NCI-H1092 (cell line): ENCODE measurements at places on chromosomes 11 and 22.

GRCh38 chr11:113690619-113691569, 15.2 kb downstream of the TMPRSS5 start:
- DNase-seq = no peak

DNA sequence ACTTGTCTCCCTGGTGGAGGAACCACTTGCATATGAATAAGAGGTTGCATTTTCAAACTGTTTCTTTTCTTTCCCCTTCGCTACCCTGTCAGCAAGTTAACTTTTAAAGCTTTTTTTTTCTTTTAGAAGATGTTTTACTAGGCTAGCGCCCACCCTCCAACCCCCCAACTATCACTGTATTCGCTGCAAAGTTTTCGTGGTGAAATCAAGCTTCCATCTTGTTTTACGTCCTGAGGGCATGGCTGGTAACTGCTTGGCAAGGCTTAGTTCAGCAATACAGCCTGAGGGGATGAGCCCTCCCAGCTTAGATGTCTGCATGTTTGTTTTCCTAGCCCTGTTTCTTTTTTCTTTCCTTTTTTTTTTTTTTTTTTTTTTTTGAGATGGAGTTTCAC, 1359.3 kb downstream of the LRRC4C start:
- DNase-seq = no peak

- no peak for DNase-seq
These were observed 23.1 kb upstream of the FZD4 start for GRCh38 chr11:86978247-86978646.

DNA sequence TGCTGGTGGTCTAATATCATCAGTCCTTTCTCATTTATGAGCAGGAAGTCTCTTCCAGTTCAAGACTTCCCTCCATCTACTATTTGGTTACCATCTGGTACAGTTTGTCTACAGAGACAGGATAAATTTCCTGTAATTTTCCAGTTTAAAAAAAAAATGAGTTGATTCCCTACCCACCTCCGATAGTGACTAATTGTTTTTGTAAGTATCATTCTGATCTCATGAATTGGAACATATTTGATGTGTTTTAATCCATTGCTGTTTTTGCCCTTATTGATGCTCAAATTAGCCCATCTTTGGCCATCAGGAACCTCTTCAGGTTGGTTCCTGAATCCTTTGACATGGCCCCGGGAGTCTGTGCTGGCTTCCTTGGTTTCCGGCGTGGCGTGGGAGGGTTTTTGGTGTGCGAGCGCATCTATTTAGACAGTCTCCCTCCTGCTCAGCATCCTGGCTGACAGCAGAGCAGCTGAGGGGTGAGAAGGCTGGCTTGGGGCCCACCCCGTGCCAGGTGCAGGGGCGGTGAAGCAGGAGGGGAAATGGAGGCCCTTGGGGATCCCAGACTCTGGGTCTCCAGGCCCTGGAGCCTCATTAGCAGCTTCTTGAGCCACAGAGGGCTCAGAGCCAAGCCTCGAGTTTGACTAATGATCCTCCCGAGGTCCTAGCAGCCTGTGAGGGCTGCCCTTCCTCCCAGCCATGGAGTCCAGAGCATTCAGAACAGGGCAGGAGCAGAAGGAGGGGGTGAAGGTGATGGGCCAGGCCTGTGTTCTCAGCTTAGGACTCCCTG, 6.8 kb downstream of the OMP start:
- peak; percentile 96 for DNase-seq

- DNase-seq = no peak
These were observed 7.0 kb downstream of the GRAMD4 start for GRCh38 chr22:46626911-46627805.

GRCh38 chr11:29448246-29448877, 568.5 kb downstream of the KCNA4 start:
- no peak for DNase-seq

DNA sequence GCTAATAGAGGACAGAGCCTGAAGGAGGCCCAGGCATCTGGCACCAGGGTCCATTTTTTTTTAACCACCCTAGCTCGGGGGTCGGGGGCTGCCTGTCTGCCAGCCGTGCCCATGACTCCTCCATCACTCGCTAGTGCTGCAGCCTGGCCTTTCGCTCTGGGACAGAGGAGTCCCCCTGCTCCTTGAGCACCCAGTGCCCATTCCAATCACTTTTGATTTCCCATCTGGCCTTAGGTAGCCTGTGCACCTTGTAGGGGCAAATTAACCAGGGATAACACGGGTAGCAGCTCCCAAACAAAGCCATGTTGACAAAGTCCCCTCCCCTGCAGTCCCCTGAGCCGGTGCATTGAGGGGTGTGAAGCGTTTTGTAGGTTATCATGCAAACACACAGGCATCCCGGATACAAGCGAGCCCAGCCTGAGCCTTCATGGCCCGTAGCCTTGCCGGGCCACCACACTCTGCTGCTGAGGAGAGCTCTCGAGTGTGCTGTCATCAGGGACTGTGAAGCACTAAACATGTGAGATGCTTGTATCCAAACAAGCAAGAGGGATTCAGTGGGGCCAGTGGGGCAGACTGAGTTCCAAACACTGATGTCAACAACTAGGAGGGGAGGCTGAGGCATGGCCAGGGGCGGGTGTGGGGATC, 208.7 kb downstream of the DSCAML1 start:
- no peak for DNase-seq

GRCh38 chr11:117843666-117844484, 19.3 kb upstream of the FXYD2 start:
- DNase-seq = peak; percentile 70

DNA sequence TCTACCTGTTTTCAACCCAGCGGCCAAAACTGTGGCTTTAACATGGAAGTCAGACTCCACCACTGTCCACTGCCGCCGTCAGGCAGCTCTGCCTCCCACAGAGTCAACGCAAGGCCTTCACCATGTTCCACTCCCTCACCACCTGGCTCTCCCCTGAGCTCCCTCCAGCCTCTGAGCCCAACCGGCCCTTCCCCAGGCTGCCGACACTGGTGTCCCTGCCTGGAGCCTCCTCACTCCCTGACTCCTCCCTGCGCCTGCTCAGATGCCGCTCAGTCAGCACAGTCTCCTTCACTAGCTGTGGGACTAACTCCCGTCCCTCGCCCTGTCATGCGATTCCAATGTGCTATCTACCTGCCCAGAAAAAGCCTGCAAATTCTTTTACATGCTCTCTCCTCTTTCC, 16.3 kb downstream of the SULT4A1 start:
- DNase-seq = no peak

DNA sequence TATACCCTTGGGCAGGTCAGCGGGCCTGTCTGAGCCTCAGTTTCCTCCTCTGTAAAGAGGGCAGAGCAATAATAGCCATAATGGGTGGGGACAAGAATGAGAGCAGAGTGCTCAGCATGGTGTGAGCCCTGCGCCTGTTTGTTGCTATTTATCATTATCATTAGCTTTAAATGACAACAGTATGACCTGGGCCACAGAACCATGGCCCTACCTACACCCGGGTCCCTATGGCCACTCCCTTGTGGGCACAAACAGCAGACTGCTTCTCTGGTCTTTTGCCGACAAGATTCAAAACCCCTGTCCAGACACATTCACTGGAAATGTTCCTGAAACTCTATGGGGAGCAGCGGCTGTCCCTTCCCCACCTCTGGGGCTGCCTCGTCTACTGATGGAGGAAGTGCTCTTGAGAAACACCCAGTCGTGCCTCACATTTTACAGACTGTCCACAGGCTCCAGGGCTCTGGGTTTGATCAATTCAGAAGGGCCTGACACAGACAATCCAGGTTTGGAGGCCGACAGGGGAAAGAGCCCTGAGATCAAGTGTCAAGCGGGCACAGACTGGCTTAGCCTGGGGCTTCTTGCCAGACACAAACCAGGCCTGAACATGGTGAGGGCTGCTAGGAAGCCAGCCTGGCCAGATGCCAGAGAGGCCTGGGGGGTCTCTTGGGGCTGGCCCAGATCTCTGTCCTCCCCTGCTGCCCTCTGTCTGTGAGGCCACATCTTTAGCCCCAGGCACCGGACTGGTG, 112.5 kb upstream of the CD82 start:
- DNase-seq = no peak
